ENCODE measurements at places on chromosomes 1 and 21. TPM values are rescaled to one million over a fixed set of nuclear protein-coding genes. Genes with fewer than 3 reads are reported as not detected.

The UQCRHL gene
- 18.3 TPM for total RNA-seq

The MRPS6 gene
- total RNA-seq: 6.2 TPM

The SPRR1A gene
- total RNA-seq: not detected

The IL22RA1 gene
- not detected for total RNA-seq

The OXCT2 gene
- 0.45 TPM for total RNA-seq

The TAL1 gene
- 0.45 TPM for total RNA-seq

All from smooth muscle cell of the coronary artery (primary cell).